ENCODE measurements at places on chromosomes 1 and 21.

- peak; percentile 73 for DNase-seq
Observed at GRCh38 chr21:33968080-33968994, 52.7 kb upstream of the ATP5PO start.

- no peak for DNase-seq
Observed at GRCh38 chr21:33334824-33335223, 10.1 kb downstream of the IFNAR1 start.

GRCh38 chr1:29593601-29594382, 357.5 kb downstream of the PTPRU start:
- DNase-seq = no peak

- no peak for DNase-seq
Observed at GRCh38 chr21:40185208-40185607, 318.0 kb downstream of the PCP4 start.

GRCh38 chr1:78722947-78723346, 73.3 kb downstream of the IFI44 start:
- DNase-seq = no peak

GRCh38 chr1:182784556-182785171, 4.9 kb upstream of the NPL start:
- no peak for DNase-seq

DNA sequence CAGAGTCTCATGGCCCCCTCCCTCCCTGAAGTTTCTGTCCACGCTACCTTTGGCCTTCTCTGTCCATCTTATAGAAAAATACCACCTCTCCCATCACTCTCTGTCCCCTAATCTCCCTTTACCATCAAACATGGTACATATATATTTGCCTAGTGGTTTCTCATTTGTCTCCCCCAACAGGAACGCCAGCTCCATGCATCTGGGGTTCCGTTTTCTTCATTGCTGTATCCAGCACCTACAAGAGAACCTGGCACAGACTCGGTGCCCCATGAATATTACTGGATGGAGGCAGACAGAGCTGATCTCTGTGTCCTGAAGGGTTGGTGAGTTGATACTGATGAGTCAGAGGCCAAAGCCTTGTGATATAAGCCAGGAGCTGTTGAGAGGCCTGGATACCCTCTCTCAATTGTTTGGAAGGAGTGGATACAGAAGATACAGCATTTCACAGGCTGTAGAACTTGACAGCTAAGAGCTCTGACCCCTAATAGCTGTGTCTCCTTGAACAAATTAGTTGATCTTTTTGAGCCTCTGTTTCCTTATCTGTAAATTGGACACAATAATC, 21.9 kb downstream of the HEYL start:
- no peak for DNase-seq

DNA sequence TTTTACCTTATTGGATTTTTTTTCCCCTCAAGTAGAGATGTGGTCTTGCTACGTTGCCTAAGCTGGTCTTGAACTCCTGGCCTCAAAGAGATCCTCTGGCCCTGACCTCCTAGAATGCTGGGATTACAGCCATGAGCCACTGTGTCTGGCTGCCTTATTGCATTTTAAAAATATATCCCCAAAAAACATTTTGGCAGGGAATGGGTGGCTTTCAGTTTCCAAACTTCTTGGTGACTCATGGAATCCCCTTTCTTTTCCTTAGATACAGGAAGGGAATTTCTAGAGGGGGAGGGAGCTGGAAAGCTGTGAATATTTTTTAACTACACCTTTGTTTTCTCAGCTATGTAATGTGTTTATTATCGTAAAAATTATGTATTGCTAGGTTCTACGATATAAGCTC, 73.3 kb downstream of the SNRPE start:
- no peak for DNase-seq

DNA sequence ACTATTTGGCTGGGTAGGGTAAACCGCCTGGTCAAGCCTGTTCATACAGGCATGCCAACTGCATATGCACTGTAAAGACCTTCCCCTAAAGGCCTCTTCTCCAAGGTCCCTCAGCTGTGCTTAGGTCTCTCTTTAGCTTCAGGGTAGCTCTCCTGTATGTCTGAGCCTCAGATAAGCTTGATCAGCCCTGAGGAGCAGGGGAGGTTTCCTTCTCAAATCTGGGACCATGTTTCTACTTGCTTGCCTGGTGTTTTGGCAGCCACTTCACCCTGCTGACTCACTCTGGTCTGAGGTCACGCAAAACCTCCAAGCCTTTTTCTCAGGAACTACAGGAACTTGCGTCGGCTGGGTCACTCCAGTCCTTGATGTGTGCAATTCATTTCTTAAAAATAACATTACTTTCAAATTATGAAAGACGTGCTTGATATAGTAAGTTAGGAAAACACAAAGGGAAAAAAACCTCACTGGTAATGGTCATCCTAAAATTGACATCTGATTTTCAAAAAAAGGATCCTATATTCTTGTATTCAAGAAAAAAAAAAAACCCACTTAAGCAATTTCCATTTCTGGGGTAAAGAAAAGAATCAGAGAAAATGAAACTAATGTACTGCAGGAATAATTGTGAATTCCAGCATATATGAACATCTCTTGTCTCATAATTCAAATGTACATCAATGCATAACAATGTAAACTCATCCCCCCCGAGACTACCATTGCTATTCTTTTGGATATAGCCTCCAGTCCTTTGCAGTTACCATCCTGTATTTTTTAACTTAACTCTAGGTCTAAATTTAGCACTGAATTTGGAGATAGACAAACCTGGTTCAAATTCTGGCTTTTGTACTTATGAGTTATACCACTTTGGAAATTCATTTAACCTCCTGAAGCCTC, 24.8 kb upstream of the RNF19B start:
- no peak for DNase-seq

GRCh38 chr1:43952731-43953346, 6.1 kb downstream of the IPO13 start:
- DNase-seq = no peak

DNA sequence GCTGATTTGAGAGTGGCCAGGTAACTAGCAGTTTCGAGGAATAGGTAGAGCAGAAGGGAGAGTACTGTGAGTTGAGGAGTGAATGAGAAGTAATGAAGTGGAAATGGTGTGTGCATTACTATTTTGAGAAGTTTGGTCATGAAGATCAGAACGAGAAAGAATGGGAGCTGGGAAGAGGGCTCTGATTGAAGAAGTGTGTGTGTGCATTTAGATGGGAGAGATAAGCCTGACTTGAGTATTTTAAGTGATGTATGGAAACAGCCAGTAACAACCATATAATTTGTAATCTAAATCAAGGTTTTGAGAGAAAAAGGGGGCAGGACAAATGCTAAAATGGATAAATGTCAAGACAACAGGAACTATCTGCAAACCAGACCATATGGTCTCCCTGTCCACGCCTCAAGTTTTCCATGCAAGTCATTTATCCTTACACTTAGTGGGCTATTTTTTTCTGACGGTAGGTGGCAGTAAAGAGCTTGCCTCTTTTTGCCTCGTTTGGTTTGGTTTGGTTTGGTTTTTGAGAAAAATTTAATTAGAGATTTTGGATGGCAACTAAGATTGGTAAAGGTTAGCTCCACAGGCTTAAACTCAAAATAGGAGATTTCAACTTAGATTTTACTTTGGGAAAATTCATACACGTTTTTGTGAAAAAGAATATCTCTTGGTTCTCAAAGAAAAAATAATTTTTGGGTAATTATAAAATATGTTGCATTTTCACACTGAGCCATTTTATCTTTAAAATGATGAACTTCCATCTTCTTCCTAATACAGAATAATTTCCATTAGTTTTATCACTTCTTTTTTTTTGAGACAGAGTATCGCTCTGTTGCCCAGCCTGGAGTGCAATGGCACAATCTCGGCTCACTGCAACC, 9.5 kb upstream of the B3GALNT2 start:
- DNase-seq = peak; percentile 86

- no peak for DNase-seq
Observed at GRCh38 chr1:19449454-19450228, 35.7 kb downstream of the CAPZB start.

DNA sequence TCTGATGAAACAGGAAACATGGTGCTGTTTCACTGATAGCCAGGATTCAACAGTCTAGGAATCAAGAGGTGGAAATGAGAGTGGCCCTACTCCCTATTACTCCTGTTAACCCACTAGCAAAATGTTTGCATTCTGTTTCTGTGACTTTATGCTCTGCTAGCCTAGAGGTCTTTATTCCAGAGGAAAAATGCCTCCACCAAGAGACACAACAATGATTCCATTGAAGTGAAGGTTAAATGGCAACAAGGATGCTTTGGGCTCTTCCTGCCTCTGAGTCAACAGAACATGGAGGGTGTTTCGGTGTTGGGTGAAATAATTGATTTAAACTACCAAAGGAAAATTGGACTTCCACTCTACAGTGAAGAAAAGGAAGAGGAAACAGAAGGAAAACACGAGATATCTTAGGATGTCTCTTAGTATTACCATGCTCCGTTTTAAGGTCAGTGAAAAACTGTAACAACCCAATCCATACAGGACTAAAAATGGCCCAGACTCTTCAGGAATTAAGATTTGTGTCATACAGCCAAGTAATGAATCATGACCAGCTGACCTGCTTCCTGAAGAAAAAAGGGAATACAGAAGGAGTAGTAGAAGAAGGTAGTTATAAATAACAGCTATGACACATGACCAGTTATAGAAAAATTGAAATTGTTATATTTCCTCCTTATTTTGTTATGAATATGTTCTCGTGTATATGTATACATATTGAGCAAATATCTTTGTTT, 1237.8 kb downstream of the NCAM2 start:
- no peak for DNase-seq

GRCh38 chr1:89356658-89357400, 7.0 kb upstream of the GBP6 start:
- no peak for DNase-seq

GRCh38 chr21:35911412-35912191, 148.7 kb downstream of the SETD4 start:
- no peak for DNase-seq

DNA sequence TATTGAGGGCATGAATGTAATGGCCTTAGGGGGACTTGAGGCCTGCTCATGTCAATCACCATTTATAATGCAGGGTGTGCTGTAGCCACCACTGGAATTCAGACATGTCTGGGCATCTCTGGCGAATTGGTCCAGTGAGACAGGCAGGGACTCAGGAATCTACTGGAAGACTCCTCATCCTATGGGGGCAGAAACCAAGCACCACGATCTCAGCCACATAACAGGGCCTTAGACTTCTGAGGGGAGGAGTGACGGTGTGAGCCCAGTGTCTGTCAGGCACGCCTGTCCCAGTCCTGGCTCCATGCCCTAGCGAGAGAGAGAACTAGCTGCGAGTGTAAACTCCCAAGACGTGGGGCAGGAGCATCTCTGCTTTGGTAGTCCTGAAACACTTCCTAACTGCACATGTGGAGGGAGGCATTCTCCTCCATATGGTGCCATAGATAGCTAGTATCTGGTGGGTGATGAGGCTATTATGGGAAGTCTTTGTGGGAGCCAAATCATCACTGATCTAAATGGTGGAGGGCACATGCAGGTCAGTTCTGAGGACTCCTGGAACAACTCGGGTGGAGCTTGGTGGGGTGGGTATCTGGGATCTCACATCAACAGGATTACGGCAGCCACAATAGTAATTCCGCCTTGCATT, 29.8 kb upstream of the KIAA0040 start:
- no peak for DNase-seq

DNA sequence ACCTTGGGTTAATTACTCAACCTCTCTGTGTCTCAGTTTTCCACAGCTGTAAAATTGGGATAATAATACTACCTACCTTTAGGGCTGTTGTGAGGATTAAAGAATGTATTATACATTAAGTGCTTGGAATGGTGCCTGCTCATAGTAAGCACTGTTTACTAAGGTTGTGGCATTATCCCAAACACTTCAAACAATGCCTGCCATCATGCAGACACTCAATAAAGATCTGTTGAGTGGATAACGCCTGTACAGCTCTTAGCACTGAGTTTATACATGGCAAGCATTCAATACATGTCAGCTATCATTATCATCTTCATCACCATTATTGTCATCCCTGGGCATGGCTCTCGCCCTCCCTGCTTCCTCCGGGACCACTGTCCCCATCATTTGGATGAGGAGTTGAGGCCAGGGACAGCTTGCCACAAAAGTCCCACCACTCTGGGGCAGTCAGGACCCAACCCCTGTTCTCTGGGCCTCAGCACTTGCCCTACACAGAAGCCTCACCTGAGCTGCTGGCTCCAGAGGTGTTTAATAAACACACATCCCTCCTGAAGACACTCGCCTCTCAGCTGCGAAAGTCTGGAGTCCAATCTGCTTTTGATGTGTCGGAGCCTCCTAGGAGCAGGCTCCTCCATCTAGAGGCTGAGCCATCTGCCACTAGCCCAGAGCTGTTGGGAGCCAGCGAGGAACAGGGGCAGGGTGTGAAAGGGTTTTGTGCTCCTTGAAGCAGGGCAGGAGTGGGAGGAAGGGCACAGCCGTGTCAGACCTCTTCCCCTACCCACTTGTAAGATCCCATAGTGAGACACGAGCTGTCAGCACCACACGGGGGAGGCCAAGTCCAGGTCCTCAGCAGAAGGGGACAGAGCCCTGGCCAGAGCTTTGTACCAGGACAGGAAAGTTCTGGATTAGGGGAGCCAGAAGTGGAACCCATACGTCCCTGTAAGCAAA, 80.9 kb upstream of the ZC3H12A start:
- DNase-seq = peak; percentile 36

DNA sequence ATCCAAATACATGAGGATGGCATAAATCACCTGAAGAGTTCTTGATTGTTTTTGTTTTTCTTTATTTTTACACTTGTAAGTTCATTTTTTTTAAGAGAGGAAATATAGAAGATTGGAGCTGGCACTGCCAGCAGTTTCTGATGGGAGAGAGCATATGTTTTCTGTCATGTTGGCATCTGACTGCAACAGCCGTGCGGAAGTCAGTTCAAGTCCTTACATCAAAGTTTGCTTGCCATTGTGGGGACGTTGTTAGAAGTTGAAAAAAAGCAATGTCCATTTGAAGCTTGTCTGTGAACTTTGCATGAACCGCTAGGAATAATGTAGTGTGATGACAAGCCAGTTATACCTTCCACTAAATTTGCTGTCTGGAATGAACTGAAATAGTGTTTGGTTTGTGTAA, 126.5 kb upstream of the USH2A start:
- DNase-seq = no peak

GRCh38 chr1:154400381-154400801, 4.8 kb upstream of the IL6R start:
- DNase-seq = no peak

DNA sequence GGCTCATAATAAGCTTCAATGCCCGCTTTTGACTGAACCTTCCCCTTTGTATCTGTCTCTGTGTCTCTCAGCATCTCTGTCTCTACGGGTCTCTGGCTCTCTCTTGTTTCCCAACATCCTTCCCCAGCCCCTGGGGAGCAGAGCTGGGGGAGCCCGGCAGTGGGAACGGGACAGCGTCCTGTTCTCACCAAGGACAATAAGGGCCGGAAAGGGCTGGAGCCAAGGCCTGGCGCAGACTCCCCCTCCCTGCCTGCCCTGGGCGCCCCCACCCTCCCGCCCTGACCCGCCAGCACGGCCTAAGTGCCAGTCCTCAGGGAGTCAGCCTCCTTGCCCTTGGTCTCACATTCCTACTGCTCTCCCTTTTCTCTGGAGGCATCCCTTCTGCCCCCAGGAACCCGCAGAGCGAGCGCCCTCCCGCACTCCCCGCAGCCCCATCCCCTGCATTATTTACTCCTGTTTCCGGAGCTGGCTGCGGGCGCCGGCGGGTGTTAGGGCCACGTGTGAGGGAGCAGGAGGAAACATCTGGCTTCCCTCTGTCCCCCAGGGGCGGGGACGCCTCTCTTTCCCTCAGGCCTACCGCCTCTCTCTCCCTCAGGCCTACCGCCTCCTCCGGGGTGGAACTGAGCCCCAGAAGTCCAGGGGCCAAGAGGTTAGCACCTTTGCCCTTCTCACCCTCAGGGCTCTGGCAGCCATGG, 6.5 kb downstream of the KRTCAP2 start:
- DNase-seq = no peak

Measured in NCI-H446 (cell line).